ENCODE measurements at places on chromosomes 13 and 19. TPM values are rescaled to one million over a fixed set of nuclear protein-coding genes. Genes with fewer than 3 reads are reported as not detected.

- DNase-seq = no peak
Measured at GRCh38 chr19:55618426-55618825, 5.9 kb downstream of the ZNF784 start.

Gene PRSS57
- not detected for total RNA-seq

Gene ARL11
- total RNA-seq = 10.7 TPM

Gene SMG9
- total RNA-seq = 105 TPM

Gene TMEM150B
- not detected for total RNA-seq

- no peak for DNase-seq
Measured at GRCh38 chr13:76522083-76522755, 364.0 kb downstream of the KCTD12 start.

Gene ZNF284
- 2.1 TPM for total RNA-seq

DNA sequence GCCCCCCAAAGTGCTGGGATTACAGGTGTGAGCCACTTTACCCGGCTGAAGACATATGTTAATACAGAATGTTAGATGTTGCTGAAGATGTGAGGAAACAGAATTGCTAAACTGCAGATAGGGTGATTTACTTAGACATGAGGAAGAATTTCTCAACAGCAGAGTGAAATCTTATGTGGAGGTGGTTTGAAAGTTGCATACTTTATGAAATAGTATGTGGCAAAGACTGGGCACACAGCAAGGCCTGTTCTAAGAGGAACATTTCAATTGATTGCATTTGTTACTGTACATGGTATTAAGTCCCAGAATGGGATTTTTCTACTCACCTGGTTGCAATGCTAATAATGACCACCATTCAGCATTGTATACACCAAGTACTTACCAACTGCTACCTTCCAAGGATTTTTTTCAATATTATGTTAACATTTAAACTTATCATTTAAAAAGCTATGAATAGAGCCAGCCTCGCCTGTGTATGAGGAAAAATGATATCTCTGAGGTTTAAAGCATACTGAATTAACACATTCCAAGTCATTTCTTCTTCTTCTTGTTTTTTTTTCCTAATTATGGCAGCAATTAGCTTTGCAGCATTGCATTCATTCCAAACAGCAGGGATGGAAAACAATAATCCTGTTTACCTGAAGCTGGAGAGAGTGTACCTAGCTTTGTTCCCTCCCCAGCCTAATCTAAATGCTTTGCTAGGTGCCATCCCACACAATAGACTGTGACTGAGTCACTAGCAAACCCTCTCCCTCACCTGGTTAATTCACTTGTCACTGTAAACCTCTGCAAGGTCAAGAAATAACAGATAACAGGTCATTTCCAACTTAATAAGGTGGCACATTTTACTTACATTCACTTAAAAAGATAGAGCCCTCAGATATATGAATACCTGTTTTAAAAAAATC, 19.4 kb upstream of the KLF5 start:
- no peak for DNase-seq

- DNase-seq = peak; percentile 76
Measured at GRCh38 chr19:35509861-35510625, 3.4 kb downstream of the DMKN start.

DNA sequence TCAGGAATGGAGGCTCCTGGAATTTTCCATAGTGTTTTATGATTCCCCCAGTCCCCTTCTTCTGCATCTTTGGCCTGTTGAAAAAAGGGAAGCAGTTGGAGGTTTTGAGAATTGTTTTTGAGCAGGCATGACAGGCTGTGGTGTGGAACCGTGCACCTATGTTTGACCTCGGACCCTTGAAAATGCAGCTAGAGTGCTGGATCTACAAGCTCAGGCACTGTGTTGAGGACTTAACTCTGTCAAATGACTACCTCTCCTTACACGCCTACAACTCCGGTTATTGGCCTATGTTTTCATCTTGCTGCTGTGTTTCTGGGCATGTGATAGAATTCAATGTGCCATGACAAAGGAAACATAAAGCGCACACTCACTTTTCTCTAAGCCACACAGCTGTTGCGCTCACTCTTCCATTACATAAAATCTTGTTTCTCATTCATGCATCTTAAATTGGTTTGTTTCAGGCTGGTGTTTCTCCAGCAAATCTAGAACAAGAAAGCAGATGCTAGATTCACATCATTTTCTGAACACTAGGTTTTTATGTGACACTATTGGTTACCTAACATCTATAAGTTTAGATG, 616.6 kb downstream of the FGF9 start:
- DNase-seq = no peak

DNA sequence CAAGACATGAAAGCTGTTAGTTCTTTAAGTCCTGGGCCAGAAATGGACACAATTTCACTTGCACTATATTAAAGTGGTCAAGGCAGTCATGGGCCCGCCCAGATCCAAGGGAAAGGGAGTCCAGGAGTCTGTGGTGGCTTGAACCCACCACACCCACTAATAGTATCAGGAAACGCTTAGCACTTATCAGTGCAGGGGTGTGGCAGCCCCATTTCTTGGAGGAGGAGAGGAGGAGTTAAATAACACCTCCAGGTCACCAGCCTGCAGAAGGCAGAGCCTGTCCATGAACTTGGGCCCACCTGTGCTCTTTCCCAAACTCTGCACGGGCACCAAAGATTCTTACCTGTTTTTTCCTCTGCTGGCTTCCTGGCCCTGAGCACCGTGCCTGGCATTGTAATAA, 5.4 kb upstream of the NTN5 start:
- DNase-seq = no peak

Gene BRSK1
- total RNA-seq = 1.3 TPM

- no peak for DNase-seq
Measured at GRCh38 chr13:113931841-113932459, 41.9 kb downstream of the C13orf46 start.

Gene RNF113B
- not detected for total RNA-seq

Gene U2AF1L4
- total RNA-seq = 46.1 TPM

GRCh38 chr19:33507021-33507956, 14.3 kb downstream of the PEPD start:
- DNase-seq = no peak

DNA sequence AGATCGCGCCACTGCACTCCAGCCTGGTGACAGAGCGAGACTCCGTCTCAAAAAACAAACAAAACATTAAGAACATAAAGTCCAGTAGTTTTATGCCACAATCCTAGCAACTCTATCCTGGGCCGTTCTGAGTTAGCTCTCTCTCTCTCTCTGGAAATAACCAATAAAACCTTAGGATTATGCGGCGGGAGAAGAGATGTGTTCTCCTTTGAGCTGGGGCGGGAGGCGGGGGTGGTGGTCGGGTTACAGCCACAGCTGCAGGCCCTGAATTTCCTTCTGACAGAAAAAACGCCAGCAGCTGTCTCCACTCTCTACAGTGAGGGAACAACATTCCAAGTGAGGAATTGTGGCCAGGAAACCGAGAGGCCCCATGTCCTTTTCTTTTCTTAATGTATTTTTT, 9.1 kb upstream of the PNMA8A start:
- no peak for DNase-seq

Gene TMC4
- not detected for total RNA-seq

Gene MEIOSIN
- not detected for total RNA-seq

Gene CEACAM7
- total RNA-seq = not detected

GRCh38 chr13:32474999-32475792, 47.3 kb upstream of the N4BP2L1 start:
- DNase-seq = no peak

GRCh38 chr19:47099576-47100050, 14.0 kb downstream of the ZC3H4 start:
- no peak for DNase-seq

Gene TRPC4
- not detected for total RNA-seq

- no peak for DNase-seq
Measured at GRCh38 chr13:63455938-63456337, 2040.3 kb upstream of the PCDH20 start.

Gene SIN3B
- total RNA-seq = 63.7 TPM

Gene SHC2
- 0.24 TPM for total RNA-seq

DNA sequence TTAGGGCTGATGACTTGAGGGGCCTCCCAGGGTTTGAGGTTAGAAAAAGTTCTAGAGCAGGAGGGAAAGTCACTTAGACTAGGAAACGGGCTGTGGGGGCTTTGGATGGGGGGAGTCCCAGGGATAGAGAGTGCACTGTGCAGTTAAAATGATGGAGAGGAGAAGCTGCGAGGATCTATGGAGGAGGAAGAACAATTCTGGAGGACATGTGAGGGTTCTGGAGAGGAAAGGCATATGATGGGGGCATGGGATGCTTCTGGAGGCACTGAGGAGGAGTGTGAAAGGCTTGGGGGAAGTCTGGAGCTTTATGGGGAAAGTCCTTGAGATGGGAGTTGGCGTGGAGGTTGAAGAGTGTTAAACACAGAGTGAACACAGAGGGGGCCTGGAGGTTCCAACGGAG, 2.2 kb downstream of the KCNC3 start:
- DNase-seq = no peak

DNA sequence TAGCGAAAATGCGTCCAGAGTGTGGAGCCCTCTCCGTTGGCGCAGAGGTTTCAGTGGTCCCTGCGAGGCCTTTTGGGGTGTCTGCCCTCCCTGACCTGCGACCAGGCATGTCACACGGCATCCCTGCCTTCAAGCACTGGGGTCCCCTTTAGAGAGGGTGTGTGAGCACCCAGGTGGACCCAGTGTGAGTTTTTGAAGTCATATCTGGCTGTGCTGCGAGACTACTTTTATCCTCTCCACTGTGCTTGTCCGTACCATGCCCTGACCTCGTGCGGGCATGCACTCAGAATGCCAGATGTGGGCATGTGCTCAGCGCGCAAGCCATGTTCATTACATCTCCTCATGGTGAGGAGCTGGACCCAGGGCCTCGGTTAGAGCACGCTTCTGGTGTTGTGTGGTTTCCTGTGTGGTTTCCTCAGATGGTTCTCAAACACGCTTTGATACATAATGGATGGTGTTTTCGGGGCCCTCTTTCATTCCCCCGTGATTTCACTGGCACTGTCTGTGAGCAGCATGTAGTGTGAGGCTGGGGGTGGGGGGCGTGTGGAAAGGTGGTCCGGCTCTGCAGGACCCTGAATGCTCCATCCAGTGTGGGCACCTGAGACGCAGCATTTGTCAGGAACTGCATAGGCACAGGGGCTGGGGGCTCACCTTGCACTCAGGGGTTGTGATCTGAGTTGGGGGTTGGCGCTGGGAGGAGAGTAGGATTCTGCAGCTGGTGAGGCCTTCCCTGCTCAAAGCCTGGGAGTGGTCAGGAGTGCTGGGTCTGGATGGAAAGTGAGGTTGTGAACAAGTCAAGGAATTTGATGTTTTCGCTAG, 2.3 kb downstream of the TFDP1 start:
- peak; percentile 7 for DNase-seq

Gene HTR2A
- not detected for total RNA-seq
